ENCODE measurements at places on chromosomes 12 and 14. TPM values are rescaled to one million over a fixed set of nuclear protein-coding genes. Genes with fewer than 3 reads are reported as not detected.

Gene SLC8A3
- total RNA-seq = 1.4 TPM

Gene CNTN1
- total RNA-seq = 1.7 TPM

Gene TBC1D30
- 0.39 TPM for total RNA-seq

Gene KIF5A
- 0.91 TPM for total RNA-seq

Gene ATP5F1B
- 486 TPM for total RNA-seq

Gene NGB
- total RNA-seq = not detected

Gene HIGD1C
- not detected for total RNA-seq

Gene CELA1
- total RNA-seq = not detected

Gene DLK1
- not detected for total RNA-seq

Gene PLEKHH1
- 0.26 TPM for total RNA-seq

Gene ACSS3
- total RNA-seq = 10.1 TPM

Gene SIX4
- 17.6 TPM for total RNA-seq

Gene OTOGL
- not detected for total RNA-seq

Gene SRGAP1
- 9.8 TPM for total RNA-seq

Gene LRP1-AS
- not detected for total RNA-seq

Gene LGMN
- total RNA-seq = 33.2 TPM

Measured in epithelial cell of alveolus of lung (primary cell).